Sigmoid colon (tissue), 7 donors: ENCODE measurements at places on chromosomes 13 and 19. TPM values are rescaled to one million over a fixed set of nuclear protein-coding genes. Genes with fewer than 3 reads are reported as not detected.

The KLK5 gene
- total RNA-seq: not detected

DNA sequence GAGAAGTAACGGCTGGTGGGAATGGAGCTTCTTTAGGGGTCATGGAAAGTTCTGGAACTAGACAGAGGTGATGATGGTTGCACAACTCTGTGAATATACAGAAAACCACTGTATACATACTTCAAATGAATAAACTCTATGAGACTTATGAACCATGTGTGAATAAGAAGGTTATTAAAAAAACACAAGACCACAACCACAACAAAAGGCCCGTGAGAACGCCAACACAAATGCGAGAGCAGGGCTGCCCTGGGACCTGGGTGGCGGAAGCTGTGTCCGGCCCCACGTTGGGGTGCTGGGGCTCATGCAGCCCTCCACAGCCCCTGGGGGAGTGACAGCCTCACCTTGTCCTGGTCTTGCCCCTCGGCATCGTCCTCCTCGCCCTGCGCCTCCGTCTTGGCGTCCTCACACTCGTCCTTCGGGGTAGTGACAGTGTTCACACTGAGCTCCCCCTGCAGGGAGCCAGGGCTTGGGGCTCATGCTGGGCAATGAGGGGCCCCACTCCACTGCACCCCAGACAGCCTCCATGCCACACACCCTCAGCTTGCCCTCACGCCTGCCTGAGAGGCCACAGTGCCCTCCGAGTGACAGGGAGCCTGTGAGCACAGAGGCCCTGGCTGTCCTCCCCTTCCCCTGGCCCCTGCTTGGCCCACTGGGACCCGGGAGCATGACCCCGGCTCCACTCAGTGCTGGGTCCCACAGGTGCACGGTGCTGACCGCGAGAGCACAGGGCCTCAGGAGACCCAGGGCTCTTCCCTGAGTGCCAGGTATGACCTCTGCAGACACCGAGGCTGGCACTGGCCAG lies 16.0 kb downstream of the IZUMO4 start:
- peaks cover 100% of the 10 kb centered on the region for H3K36me3 ChIP-seq
- no peaks in the 10 kb centered on the region for H3K4me1 ChIP-seq
- no peaks in the 10 kb centered on the region for H3K27me3 ChIP-seq
- no peak overlapping the region for H3K27ac ChIP-seq

The CDX2 gene
- total RNA-seq: not detected

The ZNF570 gene
- 8.3 TPM for total RNA-seq

The ZNF486 gene
- total RNA-seq: 3.6 TPM

- H3K27me3 ChIP-seq: no peaks in the 10 kb centered on the region
- H3K36me3 ChIP-seq: no peaks in the 10 kb centered on the region
- no peak overlapping the region for H3K27ac ChIP-seq
- no peak for DNase-seq
- no peaks in the 10 kb centered on the region for H3K4me1 ChIP-seq
These were observed 24.6 kb downstream of the CYP4F22 start for GRCh38 chr19:15532779-15533521.

GRCh38 chr13:34428911-34429310 lies 513.2 kb upstream of the NBEA start:
- no peaks in the 10 kb centered on the region for H3K27me3 ChIP-seq
- DNase-seq: no peak
- no peaks in the 10 kb centered on the region for H3K4me1 ChIP-seq
- no peak overlapping the region for H3K27ac ChIP-seq
- no peak overlapping the region for H3K4me3 ChIP-seq
- no peaks in the 10 kb centered on the region for H3K36me3 ChIP-seq

GRCh38 chr13:112134391-112135075 lies 67.6 kb downstream of the SOX1 start:
- no peak overlapping the region for H3K27ac ChIP-seq
- H3K4me1 ChIP-seq: no peaks in the 10 kb centered on the region
- H3K27me3 ChIP-seq: no peaks in the 10 kb centered on the region

The KIR3DL2 gene
- not detected for total RNA-seq

- H3K4me3 ChIP-seq: no peak overlapping the region
- no peak overlapping the region for H3K27ac ChIP-seq
- H3K27me3 ChIP-seq: no peaks in the 10 kb centered on the region
- H3K36me3 ChIP-seq: no peaks in the 10 kb centered on the region
- H3K4me1 ChIP-seq: peaks cover 21% of the 10 kb centered on the region
These were observed 38.5 kb upstream of the ATP11A start for GRCh38 chr13:112651311-112651710.

DNA sequence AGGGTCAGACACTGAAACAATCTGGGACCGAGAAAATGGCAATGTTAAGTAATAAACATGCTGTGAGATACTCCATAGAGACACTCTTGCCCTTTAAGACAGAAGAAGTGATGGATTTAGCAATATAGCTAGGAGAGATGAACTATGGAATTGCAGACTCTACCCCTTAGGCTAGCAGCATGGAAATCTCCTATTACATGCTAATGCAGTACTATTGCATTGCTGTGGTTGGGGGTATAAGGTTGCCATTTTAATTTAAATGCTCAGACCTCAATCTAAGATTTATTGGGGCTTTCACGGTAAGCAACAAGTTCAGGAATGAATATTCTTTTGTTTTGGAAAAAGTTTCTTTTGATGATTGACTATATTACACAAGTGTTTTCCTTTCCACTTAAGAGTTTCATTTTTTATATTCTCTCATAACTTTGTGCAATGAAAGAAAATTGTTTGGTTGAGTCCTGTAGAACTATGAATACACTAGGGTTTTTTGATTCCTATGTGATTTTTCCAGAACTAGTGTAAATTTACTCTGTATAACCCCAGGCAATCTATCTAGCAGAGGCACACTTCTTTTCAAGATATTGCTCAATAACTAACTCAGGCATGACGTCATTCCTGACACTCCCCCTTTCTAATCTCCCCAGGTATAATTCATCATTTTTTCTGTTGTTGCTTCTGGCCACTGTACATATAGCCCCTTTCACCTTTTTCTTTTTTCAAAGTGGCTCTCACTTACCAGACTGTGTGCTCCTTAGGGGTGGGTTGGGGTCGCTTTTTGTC lies 394.7 kb upstream of the KLF12 start:
- H3K4me3 ChIP-seq: no peak overlapping the region
- no peaks in the 10 kb centered on the region for H3K27me3 ChIP-seq
- no peaks in the 10 kb centered on the region for H3K36me3 ChIP-seq
- H3K27ac ChIP-seq: no peak overlapping the region
- DNase-seq: no peak
- no peaks in the 10 kb centered on the region for H3K4me1 ChIP-seq

The CYP4F2 gene
- not detected for total RNA-seq

DNA sequence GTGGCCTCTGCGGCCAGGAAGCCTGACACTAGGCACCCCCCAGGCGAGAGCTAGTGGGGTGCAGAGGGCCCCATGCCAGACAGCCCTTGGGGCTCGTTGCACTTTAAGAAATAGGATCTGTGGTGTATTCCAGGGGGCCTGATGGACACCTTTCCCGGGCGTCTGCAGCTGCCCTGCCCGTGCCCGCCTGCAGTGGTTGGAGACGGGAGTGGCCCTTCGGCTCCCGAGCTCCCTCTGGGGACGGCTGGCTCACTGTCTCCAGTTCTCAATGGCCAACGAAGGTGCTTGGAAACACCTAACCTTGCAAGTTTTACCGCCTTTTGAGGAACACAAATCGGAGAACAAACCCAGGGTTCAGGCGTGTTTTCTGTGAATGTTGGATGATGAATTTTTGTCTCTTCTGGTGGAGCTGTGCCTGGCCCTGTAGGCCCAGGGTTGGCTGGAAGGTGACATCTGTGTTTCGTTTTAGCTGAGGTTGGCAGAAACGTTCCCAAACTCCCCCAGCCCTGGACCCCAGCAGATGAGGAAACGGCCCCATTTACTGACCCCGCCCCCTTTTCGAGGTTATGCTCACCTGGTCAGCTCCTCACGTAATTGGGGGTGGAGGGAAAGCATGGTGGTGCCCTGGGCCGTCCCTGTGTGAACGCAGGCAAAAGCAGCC lies 17.4 kb upstream of the NPAS1 start:
- H3K27me3 ChIP-seq: peaks cover 14% of the 10 kb centered on the region
- H3K4me1 ChIP-seq: no peaks in the 10 kb centered on the region
- no peak overlapping the region for H3K4me3 ChIP-seq
- no peak for DNase-seq
- peaks cover 43% of the 10 kb centered on the region for H3K36me3 ChIP-seq

GRCh38 chr13:95254339-95254738 lies 46.9 kb downstream of the ABCC4 start:
- H3K36me3 ChIP-seq: no peaks in the 10 kb centered on the region
- no peak overlapping the region for H3K27ac ChIP-seq
- no peak overlapping the region for H3K4me3 ChIP-seq
- no peaks in the 10 kb centered on the region for H3K27me3 ChIP-seq
- no peak for DNase-seq

The RUBCNL gene
- 2.9 TPM for total RNA-seq

- no peaks in the 10 kb centered on the region for H3K27me3 ChIP-seq
- H3K27ac ChIP-seq: no peak overlapping the region
- H3K36me3 ChIP-seq: no peaks in the 10 kb centered on the region
These were observed 7.9 kb downstream of the FOSB start for GRCh38 chr19:45475537-45476291.

The CRB3 gene
- total RNA-seq: 0.36 TPM

- DNase-seq: no peak
- no peak overlapping the region for H3K4me3 ChIP-seq
- H3K36me3 ChIP-seq: no peaks in the 10 kb centered on the region
- peaks cover 8% of the 10 kb centered on the region for H3K27me3 ChIP-seq
- no peak overlapping the region for H3K27ac ChIP-seq
These were observed 98.3 kb upstream of the UQCRFS1 start for GRCh38 chr19:29311191-29311790.

DNA sequence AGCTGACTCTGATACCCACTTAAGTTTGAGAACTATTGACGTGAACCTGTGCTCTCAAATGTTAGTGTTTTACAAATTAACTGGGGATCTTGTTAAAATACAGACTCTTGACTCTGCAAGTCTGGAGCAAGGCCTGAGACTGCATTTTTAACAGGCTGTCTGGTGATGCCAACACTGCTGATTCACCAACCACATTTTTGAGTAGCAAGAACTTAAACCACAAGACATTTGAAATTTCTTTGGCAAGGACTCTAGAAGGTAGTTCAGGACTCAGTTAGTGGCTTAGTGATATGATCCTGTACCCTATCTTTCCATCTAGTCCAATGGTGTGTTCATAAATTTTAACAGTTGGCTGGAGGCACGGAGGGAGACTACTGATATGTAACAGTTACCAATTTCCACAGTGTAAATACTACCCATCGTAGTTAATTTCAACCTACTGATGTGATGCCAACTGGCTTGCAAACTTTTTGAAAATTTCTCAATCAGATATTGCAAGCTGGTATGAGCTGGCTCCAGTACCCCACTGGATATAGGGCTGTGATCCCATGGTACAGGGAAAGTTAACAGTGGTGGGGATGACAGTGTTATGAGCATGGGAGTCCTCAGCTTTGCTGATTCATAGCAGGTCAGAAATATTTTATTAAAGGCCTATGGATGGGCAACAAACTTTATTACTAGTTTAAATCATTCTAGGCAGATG lies 255.1 kb downstream of the TBC1D4 start:
- H3K4me3 ChIP-seq: no peak overlapping the region
- DNase-seq: no peak
- H3K27ac ChIP-seq: peak overlapping the region; percentile 61
- H3K36me3 ChIP-seq: no peaks in the 10 kb centered on the region
- H3K27me3 ChIP-seq: no peaks in the 10 kb centered on the region

DNA sequence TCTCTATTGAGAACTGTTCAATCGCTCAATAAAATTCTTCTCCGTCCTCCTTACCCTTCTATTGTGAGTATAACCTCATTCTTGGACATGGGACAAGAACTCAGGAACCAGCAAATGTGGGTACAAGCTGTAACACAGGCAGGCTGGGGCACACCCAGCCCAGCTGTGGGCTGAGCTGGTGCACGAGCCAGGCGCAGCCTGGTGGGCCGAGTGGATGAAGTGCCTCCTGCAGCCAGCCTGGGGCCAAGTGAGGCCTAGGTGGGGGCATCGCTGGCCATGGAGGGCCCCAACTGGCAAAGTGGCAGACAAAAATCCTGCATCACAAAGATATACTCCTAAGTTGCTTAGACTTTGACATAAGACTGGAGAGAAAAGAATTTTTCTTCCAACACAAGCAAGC lies 57.9 kb upstream of the DIAPH3 start:
- no peaks in the 10 kb centered on the region for H3K4me1 ChIP-seq
- no peaks in the 10 kb centered on the region for H3K36me3 ChIP-seq
- no peak for DNase-seq
- H3K27me3 ChIP-seq: no peaks in the 10 kb centered on the region
- no peak overlapping the region for H3K4me3 ChIP-seq
- no peak overlapping the region for H3K27ac ChIP-seq

The RGS9BP gene
- total RNA-seq: 0.28 TPM

GRCh38 chr19:9645472-9645871 lies 24.4 kb upstream of the ZNF561 start:
- no peak overlapping the region for H3K27ac ChIP-seq
- H3K36me3 ChIP-seq: peaks cover 4% of the 10 kb centered on the region
- DNase-seq: no peak
- no peak overlapping the region for H3K4me3 ChIP-seq

DNA sequence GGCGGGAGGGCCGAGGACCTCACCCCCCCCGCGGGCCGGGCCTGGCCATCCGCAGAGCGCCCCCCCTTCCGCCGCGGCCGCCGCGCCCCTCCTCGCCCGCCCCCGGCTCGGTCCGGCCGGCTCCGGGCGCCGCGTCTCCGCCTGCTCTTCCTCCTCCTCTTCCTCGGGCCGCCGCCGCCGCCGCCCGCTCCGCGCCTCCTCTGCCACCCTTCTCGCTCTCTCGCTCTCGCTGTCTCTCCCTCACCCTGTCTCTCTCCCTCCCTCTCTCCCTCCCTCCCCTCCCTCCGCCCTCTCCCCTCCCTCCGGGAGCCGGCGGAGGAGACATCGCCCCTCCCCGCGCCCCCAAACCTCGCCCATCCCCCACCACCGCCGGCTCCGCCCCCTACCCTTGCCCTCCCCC lies at the start of gene SHANK1:
Gene SHANK1, minus strand, starts transcription at position 237 of the 400 bp plus-strand sequence. CDS start 2,883 bp downstream, outside the sequence.
- peaks cover 26% of the 10 kb centered on the region for H3K4me1 ChIP-seq
- H3K36me3 ChIP-seq: no peaks in the 10 kb centered on the region
- no peak for DNase-seq
- H3K27ac ChIP-seq: no peak within 1 kb of the TSS

DNA sequence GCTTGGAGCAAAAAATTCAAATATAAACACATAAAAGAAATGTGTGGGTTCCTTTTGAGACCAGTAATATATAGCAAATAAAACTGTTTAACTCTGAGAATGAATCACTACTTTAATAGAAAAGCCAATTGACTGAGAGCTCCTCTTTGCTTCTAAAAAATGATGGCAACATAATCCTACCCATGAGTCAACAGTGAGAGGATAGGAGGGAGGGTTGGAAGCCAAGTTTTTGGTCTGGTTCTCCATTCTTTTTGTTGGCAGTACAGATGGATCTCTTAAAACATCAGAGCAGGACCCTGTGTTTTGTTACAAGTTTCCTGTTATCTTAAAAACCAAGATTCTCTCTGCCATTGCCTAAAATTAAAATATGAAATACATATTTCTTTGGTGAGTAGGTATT lies 50.0 kb upstream of the POSTN start:
- no peak overlapping the region for H3K4me3 ChIP-seq
- H3K36me3 ChIP-seq: no peaks in the 10 kb centered on the region
- H3K27me3 ChIP-seq: no peaks in the 10 kb centered on the region
- H3K27ac ChIP-seq: no peak overlapping the region
- DNase-seq: no peak
- H3K4me1 ChIP-seq: no peaks in the 10 kb centered on the region
